ENCODE measurements at places on chromosomes 4 and X.

- DNase-seq: no peak
These were observed 262.6 kb downstream of the C4orf33 start for GRCh38 chr4:129358571-129358970.

DNA sequence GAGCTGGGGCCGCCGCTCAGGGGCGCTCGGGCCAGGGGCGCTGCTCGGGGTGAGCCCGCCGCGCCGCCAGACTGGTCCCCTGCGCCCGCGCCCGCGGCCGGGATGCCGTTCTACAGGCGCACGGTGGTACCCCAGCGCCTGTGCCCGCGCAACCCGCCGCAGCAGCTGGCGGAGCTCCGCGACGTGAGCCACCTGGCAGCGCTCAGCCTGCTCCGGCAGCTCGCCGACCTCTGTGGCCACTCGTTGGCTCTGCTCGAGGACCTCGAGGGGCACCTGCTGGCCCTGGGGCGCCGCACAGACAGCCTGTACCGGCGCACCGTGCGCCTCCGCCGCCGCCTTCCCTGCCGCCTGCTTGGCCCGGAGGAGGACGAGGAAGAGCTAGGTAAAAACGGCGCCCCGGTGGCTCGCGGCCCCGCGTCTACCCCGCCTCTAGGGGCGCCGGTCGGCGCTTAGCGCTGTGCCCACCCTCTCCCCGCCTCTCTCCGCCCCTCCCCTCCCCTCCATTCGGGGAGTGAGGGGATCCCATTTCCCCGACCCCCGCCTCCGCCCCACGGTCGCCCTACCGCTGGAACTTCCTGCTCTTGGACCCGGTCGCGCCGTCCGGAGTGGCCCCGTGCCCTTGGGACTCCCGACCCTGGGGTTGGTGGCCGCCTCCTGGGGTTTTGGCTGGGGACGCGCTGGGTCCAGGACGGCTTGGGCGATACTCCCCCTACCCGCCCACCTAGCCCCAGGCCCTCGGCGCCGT is 513 bp downstream of the NHSL2 start:
- DNase-seq: no peak

DNA sequence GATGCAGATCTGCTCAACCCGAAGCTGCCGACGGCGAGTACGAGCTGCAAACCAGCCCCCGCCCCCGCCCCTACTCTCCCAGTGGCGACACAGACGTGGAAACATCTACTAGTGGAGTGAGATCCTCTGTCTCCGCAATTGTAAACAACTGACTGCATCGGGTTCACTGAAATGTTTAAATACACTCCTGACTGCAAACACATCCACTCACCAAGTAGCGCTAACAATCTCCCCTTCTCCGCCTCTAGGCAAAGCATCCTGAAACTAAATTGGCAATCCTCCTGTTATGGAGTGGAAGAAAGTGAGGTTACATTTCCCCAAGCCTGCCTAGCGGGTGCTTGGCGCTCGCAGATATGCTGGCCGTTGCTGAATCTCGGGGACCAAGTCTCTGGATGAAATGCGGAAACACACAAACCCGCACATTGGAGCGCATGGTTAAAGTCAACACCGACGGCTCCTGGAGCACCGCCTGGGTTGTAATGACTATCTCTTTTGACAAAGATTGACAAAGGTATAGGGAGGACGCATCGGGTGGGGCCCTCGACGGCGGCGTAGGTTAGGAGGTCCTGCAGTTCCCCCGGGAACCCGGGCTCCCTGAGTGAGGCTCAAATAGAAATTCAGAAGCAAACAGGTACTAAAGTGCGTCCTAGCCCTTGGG is 117.0 kb upstream of the TEX13C start:
- no peak for DNase-seq

GRCh38 chr4:164215113-164215741 is 538.7 kb upstream of the SMIM31 start:
- DNase-seq: no peak

- DNase-seq: no peak
These were observed 13.0 kb downstream of the EXOC1 start for GRCh38 chr4:55866290-55866907.

- DNase-seq: no peak
These were observed 66.5 kb downstream of the SHROOM4 start for GRCh38 chrX:50747471-50747900.

GRCh38 chr4:155079871-155080270 is 128.6 kb upstream of the NPY2R start:
- DNase-seq: no peak

- no peak for DNase-seq
These were observed 111.3 kb upstream of the PAQR3 start for GRCh38 chr4:79050541-79050880.

DNA sequence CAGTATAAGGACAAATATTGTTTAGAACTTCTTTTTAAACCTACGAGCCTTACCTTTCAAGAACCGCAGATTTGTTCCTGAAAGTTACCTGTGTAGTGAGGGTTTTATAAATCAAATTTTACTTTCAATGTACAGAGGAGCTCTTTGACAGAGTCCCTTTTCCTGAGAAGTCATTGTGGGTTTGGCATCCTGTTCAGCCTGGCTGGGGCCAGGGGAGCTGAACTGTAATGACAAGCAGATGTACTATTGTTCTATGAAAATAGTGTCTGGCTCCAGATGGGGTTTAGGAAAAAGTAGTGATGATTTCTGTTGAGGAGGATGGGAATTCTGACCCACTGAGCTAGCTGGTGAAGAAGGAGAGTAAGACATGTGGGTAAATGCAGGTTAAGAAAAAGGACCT is 196.2 kb upstream of the PGRMC2 start:
- no peak for DNase-seq

- DNase-seq: no peak
These were observed 9.2 kb downstream of the RFC1 start for GRCh38 chr4:39357002-39357401.

DNA sequence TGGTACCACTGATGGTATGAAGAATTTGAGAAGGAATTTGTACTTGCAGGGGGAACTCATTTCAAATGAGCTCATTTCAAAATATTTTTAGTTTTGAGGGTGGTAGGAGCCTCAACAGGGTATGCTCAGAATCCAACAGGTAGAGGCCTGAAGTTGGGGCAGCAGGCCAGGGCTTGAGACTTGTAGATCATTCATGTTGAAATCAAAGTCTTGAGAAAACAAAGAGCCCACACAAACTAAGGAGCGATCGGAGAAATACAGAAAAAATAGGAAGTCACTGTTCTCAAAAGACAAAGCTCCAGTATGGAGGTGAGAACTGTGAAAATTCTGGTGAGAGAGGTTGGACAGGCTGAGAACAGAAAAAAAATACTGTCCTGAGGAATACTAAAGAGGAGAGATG is 979 bp upstream of the SLC9A6 start:
- DNase-seq: no peak

GRCh38 chrX:151697522-151697921 is 2.3 kb downstream of the PRRG3 start:
- DNase-seq: no peak

DNA sequence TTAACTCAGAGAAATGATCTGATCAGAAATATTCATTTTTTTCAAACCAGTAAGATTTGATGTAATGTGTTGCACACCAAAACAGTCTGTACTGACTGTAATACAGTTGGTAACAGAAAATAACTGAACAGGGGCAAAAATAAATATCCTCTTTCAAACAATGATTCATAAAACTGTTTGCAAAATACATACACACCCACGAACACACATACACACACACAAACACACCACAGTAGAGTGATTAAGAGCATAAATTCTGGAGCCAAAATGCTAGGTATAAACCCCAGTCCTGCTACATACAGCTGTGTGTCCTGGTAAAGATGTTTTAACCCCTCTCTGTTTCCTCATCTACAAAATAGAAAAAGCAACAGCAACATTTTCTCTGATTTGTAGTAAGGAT is 376.6 kb downstream of the PDGFC start:
- no peak for DNase-seq

DNA sequence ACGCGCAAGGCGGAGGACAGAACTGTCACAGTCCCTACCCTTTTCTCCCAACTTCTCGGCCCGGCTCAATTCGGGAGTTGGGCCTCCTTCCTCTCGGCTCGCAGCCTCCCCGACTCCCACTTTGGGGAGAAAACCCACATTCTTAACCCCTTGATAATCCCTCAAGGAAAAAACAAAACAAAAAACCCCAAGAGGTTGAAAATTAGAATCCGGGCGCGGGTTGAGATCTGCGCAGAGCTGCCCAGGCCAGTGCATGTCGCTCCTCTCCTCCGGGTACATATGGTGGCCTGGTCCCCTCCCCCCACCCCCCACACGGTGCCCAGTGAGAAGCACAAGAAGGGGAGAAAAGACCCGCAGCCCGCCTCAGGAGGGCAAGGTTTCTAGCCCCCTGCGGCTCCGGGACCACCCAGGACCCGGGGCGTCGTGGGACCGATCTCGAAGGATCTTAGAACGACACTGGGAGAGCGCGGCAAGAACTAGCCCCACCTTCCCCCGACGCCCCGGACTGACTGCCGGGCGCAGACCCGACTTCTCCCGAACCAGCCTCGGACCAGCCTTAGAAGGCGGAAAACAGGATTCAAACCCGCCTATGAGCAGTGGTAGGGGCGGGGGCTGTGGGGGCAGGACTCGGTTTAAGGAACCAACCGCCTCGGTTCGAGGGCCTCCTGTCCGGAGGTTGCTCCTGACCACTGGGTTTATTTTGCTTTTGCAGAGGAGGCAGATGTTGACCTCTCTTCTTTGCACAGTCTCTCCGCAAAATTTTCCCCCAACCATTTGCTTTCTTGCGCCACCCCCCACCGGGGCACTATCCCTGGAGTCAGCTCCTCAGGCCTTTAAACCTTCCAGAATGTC is 2.5 kb upstream of the PDGFRA start:
- DNase-seq: no peak

DNA sequence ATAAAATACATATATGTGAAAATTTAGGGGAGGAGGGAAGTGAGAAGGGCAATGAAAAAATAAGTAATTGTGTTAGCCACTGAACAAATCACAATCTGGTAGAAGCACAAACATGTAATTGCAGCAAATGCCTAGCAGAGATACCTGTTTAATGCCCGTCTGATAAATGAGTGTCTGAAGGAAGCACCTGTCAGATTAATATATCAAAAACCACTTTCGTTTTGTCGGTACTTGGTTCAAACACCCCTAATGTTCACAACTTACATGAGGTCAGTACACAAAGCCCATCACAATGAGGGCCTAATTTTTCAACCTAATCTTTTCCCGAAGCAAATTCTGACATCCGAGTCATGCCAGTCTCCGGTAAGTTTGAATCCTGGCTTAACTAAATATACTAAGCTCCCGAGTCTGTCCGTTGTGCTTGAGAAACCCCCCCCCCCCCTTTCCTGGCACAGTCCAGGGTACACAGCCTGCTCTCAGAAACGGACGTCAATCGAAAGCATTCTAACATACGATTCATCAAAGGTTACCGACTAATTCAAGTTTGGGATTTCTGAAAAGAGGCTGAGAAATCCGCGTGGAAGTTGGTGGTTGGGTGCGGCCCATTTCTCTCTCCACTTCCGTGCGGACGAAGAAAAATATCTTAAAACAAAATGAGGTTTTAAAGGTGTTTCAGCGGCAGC is 758 bp downstream of the SDAD1 start:
- no peak for DNase-seq

DNA sequence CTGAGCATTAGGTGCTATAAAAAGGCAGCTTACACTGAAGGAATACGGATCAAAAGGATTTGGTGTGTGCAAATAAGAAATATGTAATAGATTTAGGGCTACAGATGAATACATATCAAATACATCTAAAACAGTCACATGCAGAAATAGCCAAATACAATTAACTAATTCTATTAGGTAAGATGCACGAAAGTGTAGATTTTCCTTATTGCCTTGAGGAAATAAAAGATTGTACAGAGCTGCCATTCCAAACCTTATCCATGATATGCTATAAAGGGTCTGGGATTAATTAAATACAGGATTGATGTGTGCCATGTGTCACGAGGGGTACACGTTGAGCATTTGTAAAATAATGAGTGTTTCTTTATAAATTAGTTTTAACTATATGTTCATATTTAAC is 107.0 kb upstream of the ELOVL6 start:
- no peak for DNase-seq

- DNase-seq: no peak
These were observed 9.4 kb downstream of the TASL start for GRCh38 chrX:30568136-30568535.

- no peak for DNase-seq
These were observed 21.0 kb downstream of the JAKMIP1 start for GRCh38 chr4:6179362-6179761.

DNA sequence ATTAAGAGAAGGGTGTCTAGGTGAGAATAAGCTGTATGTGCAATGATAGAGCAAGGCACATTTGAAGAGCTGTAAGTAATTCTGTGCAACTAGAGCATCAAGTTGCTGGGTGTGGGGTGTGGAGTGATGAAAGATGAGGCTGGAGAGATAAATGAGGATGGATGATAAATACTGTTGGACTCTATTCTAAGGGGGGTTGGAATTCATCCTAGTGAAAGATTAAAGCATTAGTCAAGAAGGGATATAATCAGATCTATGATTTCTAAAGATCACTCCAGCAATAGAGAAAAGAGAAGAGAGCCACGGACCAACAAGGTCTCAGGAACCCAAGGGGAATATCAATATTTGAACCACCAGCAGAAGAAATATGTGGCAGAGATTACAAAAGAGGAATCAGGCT is 415.0 kb upstream of the RPS6KA3 start:
- DNase-seq: no peak

DNA sequence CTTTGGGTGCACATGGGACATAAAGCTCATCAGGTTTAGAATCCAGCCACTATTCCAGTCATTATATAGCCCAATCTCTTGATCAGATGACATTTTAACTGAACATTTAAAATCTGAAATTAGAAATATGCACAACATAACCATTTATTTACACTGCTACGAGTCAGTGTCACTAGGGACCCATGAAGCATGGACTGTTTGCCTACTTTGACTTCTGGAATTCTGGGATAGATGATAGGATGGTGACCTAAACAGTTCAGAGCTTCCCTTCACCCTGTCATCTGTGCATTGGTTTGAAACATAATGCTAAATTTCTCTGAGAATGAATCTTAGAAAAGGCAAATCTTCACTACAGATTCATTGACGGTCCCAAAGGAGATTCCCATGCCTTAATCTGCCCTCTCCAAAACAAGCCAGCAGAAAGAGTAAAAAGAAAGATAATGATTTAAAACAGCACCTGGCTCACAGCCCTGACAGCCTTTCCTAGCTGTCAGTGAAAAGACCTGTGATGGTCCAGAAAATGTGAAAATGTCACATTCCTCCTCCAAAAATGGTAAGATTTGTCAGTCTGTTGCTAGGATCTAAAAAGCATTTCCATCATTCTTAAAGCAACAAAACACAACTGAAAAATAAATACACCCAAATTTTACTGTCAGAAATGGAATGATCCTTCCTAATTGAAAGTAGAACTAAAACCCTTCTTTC is 18.9 kb upstream of the HERC3 start:
- no peak for DNase-seq

DNA sequence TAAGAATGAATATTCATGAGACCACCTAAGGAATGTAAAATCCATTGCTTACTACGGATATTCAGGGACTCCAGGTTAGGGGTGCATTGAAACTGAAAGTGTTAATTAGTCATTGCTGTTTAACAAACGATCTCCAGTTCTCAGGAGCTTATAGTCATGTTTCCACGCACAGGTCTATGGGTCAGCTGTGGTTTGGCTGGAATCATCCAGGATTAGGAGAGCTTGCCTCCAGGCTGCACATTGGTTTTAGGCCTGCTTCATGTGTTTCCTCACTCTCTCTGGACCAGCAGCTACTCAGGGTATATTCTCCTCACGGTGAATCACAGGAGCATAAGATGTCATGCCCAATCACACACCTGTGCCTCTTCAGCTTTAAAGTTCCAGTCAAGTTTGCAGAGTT is 98.9 kb downstream of the ATXN3L start:
- no peak for DNase-seq

GRCh38 chr4:28073860-28074555 is 1213.4 kb downstream of the STIM2 start:
- no peak for DNase-seq

All from ascending aorta (tissue), 2 donors.